Dermis microvascular lymphatic vessel endothelial cell (primary cell): ENCODE measurements at places on chromosomes 12 and 14. TPM values are rescaled to one million over a fixed set of nuclear protein-coding genes. Genes with fewer than 3 reads are reported as not detected.

DNA sequence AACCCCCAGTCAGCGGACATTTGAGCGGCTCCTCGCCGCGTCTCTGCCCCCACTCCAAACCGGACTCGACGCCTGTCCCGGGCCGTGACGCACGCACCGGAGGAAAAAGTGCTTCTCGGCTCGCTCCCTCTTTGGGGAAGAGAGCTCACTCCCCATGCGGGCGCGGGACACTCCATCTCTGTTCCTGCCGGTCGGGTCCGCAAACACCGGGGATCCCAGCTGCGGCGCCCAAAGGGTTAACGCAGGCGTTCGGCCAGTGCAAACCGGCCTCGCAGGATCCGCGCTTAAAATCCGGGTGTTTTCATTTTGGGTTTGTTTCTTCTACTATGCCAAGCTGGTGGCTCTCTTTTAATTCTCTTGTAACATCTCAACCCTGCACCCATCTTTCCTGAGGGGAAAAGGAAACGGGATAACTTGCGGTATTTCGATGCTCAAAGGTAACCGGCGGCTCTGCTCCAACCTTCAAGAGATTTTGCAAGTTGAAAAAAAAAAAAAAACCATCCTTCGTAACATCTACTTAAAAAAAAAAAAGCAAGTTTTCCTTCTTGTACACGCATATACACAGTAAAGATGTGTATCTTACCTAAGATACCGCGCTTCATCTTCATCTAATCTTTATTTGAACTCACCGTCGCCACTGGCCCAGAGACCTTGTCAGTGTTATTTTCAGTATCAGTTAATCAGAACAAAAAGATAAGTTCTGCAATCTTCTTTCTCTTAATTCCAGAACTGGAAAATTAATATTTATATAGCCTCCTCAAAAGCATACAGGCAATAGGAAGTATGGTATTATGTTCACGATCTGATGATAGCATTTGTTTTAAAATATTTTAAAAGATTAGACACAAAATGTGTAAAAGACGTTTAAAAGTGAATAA, 1.6 kb upstream of the ATP2B1 start:
- no peak for DNase-seq

DNA sequence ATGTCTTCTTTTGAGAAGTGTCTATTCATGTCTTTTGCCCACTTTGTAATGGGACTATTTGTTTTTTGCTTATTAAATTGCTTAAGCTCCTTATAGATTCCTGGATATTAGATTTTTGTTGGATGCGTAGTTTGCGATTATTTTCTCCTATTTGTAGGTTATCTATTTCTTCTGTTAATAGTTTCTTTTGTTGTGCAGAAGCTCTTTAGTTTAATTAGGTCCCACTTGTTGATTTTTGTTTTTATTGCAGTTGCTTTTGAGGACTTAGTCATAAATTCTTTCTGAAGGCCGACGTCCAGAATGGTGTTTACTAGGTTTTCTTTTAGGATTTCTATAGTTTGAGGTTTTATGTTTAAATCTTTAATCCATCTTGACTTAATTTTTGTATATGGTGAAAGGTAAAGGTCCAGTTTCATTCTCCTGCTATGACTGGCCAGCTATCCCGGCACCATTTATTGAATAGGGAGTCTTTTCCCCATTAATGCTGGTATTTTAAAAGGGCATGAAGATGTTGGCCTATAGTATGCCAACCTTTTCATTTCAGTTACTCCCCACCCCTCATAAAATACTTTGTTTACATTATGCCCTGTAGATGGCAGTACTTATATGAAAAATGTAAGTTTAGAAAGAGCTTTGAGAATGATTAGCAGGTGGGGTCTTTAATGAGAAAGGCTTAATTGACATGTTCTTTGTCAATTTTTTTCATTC, 62.9 kb upstream of the PSMA6 start:
- DNase-seq = peak; percentile 40

GRCh38 chr12:130477266-130477665, 139.6 kb downstream of the PIWIL1 start:
- no peak for DNase-seq

CLBA1 gene
- 4.4 and 5.1 TPM in 2 replicates for total RNA-seq

DNA sequence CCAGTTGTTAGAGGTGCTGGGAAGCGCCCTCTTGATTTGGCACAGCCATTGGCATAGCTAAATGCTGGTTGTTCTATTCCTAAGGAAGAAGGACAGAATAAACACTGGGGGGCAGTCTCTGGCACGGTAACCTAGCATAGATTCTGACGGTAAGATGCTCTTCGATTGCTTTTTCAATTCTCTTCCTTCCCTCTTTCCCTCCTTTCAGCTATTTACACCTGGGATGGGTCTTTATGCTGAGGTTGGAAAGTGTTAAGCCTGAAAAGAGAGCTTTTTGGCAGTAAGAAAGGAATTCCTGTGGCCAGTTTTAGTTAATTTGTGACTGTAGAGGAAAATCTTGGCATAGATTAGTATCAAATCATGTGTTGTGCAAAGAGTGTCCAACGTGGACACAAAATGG, 162.8 kb downstream of the SNAPC1 start:
- DNase-seq = no peak

ABCC9 gene
- under 0.01 TPM in 1 of 2 replicates, not detected in the other for total RNA-seq

- peak; percentile 52 for DNase-seq
These were observed 86.5 kb upstream of the CEP83 start for GRCh38 chr12:94545935-94546771.

RNASE3 gene
- not detected in 2 replicates for total RNA-seq

CIROP gene
- total RNA-seq = not detected in 2 replicates

MYO1H gene
- not detected in 2 replicates for total RNA-seq

CARMIL3 gene
- total RNA-seq = under 0.01 TPM in 2 replicates

GRCh38 chr12:2752676-2753371, 41.9 kb upstream of the FKBP4 start:
- peak; percentile 72 for DNase-seq

GRCh38 chr12:124898923-124899294, 15.5 kb downstream of the UBC start:
- no peak for DNase-seq

- DNase-seq = no peak
These were observed 48.6 kb upstream of the BCAT1 start for GRCh38 chr12:24997496-24997895.

GRCh38 chr12:12025799-12026386, 44.8 kb upstream of the BCL2L14 start:
- no peak for DNase-seq

GRCh38 chr14:59187802-59188460, 536 bp upstream of the DAAM1 start:
- DNase-seq = peak; percentile 37
